ENCODE measurements at places on chromosomes 3 and 15.

- peak; percentile 11 for DNase-seq
Measured at GRCh38 chr15:50315814-50316630, 39.0 kb downstream of the GABPB1 start.

GRCh38 chr3:72086042-72086742, 301.2 kb upstream of the PROK2 start:
- no peak for DNase-seq

GRCh38 chr3:155208183-155208800, 85.2 kb downstream of the STRIT1 start:
- no peak for DNase-seq

GRCh38 chr3:23778446-23778845, 27.3 kb upstream of the UBE2E1 start:
- no peak for DNase-seq

DNA sequence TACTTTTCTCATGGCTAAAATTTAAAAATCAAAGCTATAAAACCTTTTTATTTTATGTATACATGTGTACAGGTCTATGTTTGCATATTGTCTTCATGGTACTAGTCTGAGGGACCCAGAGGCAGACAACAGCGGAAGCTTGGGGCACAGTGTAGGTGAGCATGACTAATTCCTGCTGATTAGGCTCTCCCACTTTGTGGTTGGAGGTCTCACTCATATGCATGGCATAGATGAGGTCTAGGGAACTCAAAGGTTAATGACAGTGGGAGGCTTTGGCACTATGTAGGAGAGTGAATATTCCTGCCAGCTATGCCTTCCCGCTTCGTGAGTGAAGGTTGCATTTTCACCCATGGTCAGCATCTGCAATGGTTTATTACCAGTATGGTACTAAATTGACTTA, 47.5 kb upstream of the AADACL2 start:
- peak; percentile 8 for DNase-seq

DNA sequence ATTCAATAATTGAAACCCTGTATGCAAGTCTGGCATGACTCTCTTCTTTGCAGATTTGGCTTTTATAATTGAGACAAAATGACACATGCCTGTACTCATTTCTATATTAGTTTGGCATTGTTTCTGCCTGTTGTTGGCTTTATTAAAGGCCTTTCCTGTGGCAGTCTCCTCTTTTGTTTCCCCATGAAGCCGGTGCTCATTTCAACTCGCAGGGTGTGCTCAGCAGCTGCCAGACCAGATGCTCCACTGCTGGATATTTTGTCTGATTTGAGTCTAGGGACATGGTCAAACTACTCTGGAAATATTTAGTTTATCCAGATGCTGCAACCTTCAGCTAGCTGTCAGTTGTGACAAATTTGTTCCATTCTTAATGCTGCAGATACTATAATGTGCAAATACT, 445.3 kb downstream of the NAALADL2 start:
- DNase-seq, result no peak

GRCh38 chr3:141955175-141955574, 78.7 kb downstream of the ATP1B3 start:
- DNase-seq, result no peak

DNA sequence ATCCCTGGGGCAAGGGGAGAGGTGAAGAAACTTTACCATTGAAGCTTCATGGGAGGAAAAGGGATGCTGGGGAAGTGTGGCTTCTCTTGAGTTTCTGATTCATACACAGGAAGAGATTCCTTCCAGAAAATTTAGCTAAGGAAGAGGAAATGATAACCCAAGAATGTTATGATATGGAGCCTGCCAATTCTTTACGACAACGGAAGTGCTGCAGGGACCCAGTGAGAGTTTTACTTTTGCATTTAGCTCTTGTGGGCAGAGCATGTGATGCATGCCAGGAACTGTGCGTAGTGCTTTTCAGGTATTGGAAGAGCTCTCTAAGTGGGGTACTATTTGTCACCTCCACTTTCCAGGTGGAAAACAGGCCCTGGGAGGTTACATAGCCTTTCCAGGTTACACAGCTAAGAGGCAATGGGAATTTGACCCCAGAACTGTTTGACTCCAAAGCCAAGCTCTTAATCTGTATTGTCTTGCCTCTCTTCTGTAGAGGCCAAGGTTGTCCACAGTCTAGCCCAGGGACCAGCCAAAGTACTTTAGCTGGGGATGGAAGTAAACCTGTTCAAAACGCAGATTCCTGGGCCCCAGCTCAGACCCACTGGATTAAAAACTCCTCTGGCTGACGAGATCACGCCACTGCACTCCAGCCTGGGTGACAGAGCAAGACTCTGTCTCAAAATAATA, 23.0 kb downstream of the CMTM7 start:
- DNase-seq, result no peak

DNA sequence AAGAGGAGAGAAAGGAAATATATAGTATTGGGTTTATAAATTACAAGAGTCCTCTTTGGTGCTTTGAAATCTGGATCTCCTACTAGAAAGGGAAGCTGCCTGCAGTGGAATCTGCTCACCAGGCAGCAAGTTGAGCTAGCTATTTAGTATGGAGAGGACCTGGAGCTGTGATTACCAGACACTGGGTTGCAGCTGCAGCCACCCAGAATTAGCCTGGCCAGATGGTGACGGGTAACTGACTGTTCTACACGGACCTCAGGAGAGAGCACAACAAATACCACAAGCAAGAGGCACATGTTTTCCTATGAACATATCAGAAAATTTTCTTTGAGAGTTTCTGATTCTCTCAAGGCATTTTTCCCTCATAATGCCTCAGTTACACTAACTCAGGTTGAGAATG, 46.5 kb downstream of the SYNPR start:
- no peak for DNase-seq

GRCh38 chr3:173849489-173849888, 451.9 kb downstream of the NLGN1 start:
- DNase-seq, result no peak

GRCh38 chr3:56188201-56188600, 280.1 kb downstream of the ERC2 start:
- no peak for DNase-seq

GRCh38 chr15:85607141-85607806, 187.5 kb downstream of the KLHL25 start:
- DNase-seq, result no peak

GRCh38 chr3:46905661-46906451, 28.3 kb downstream of the PTH1R start:
- no peak for DNase-seq

- no peak for DNase-seq
Measured at GRCh38 chr15:32682569-32682968, 35.2 kb upstream of the GREM1 start.

DNA sequence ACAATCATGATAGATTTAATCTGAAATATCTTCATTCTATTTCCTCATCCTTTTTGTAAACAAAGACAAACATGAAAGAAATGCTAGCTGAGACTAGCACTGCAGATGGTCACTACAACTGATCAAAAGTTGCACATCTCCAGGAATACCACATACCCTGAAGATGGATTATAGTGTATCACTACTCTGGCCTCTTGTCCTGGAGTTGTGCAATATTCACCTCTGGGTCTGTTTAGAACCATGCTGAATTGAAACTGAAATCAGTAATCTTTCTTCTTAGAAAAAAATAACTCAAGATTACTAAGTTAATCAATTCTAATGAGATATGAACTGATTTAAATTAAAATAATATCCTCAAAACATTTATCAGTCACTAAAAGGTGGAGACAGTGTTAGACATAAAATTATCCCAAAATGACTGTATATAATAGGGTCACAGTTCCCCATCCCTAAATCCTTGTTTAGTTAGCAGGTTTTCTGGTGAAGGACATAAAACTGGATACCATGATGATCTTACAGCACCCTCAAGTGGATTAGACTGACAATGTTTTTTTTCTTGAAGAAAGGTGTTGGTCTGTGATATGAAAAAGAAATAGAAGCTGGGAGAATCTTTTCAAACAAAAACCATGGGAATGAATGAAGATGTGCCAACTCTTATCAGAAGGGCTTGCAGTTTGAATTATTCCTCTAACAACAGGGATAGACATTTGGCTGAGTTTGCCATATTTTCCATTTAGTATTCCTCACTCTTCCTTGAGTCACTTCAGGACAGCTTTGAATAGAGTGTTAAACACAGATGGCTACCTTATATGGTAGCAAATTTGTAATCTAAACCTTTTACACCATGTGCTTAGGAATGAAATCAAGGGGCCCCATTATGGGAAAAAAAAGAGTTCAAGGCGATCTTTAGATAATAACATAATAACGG, 7.1 kb upstream of the TTC14 start:
- no peak for DNase-seq

GRCh38 chr3:124974691-124975090, 40.1 kb upstream of the MUC13 start:
- no peak for DNase-seq

DNA sequence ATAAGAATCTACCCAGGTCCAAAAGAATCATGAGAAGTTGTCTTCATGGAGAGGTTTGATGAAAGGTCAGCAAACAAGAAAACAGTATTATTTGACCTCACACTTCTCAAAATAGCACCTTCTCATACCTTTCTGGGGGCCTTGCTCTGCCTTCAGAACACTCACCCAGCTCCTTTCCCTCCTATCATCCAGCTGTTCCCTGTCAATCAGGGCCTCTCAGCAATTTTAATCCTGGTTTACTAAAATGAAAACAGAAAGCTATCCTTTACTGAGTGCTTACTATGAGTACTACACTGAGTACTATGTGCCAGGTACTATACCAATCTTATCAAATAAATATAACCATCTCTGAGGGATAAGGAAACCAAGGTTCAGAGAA, 138.6 kb downstream of the GAP43 start:
- DNase-seq, result no peak

GRCh38 chr3:182925330-182925943, 54.9 kb downstream of the DCUN1D1 start:
- no peak for DNase-seq

- no peak for DNase-seq
Measured at GRCh38 chr3:186081678-186082077, 27.2 kb downstream of the ETV5 start.

DNA sequence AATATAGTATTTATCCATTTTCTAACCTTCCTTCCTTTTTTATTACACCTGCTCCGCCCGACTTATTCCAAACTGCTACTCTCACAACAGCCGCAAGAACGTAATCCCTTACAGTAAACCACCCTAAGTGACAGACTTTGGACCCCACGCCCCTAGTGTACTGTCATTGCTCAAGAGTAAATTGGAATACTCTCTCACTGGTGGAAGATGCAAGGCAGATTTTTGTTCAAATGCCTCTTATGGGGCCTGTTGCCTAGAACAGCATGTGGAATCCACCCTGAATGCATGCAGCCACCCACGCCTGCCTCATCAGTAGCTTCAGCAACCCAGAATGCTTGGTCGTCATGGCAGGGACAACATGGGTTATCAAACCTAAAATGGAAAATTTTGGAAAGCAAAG, 226.2 kb upstream of the ST8SIA2 start:
- DNase-seq, result no peak

DNA sequence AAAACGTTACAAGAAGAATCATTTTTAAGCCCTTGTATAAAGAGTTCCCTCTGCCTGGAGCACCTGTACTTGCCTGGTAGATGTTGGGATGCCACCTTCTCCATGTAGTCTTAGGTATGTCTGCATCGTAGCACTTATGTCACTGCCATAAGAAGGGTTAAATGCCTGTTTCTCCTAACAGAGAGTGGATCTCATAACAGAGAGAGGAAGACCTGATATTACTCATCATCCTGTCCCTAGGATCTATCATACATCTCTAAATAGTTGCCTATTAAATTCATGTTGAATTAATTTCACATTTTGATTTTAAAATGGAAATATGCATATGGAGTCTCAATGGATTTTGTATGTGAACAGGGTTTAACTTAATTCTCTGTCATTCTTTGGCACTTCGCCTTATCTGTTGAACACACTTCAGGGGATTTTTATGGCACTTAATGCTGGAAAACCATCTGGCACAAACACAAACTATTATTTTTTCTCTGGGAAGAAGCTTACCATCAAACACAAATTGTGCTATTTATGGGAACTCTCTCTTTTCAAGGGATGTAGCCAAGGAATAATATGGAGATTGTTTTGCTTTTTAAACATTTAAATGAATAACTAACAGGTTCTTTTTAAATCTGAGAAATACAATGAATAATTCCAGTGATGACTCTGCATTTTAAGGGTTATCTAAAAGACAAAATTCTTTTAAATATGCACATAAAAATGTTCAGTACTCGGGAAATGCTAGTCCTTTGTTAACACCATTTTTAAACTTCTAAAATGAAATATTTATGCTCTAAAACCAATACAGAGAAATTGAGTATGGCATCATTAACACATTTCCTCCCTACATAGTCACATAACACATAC, 230.7 kb downstream of the ZNF385D start:
- no peak for DNase-seq

- DNase-seq, result no peak
Measured at GRCh38 chr3:52083556-52084087, 27.3 kb upstream of the DUSP7 start.

DNA sequence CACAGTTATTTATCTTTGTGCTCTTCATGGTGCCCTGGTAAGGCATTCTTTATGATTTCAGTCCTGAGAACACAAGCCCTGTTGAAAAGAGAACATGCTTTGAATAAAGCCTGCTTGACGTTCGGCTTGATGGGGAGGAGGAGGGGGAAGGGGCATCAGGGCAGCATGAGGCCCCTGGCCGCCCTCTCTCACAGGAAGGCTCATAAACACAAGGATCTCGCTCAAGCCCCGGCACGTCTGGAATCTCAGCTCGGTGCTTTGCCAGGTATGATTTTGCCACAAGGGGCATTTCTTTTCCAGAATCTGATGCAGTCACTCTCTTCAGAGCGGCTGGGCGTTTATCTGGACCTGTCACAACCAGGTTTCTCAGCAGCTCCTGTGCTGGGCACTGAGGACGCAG, 129.4 kb downstream of the DNAJB8 start:
- DNase-seq, result no peak

DNA sequence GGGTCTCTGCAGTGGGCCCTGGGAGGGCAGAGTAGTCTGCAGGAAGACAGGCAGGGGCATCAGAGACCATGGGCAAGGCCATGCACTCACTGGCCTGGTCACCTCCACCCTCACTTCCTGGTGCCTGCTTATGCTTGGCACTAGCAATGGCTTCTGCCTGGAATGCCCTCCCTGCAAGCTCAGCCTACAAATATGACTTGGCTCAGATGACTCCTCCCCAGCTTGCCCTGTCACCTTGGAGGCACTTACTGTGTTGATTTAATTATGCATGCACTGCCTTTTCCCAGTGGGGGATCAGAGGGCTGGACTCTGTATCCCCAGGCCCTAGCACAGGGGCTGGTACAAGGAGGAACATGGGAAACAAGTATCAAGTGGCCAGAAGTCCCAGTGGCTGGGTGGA, 7.8 kb downstream of the C3orf18 start:
- no peak for DNase-seq

- no peak for DNase-seq
Measured at GRCh38 chr3:32487781-32488473, 14.7 kb downstream of the CMTM6 start.

- no peak for DNase-seq
Measured at GRCh38 chr3:154314152-154314551, 10.1 kb downstream of the DHX36 start.

- peak; percentile 86 for DNase-seq
Measured at GRCh38 chr3:169146179-169146665, 517.3 kb downstream of the MECOM start.

GRCh38 chr15:85427286-85428028, 47.1 kb downstream of the AKAP13 start:
- DNase-seq, result no peak
